ENCODE measurements at places on chromosomes 7 and 10.

DNA sequence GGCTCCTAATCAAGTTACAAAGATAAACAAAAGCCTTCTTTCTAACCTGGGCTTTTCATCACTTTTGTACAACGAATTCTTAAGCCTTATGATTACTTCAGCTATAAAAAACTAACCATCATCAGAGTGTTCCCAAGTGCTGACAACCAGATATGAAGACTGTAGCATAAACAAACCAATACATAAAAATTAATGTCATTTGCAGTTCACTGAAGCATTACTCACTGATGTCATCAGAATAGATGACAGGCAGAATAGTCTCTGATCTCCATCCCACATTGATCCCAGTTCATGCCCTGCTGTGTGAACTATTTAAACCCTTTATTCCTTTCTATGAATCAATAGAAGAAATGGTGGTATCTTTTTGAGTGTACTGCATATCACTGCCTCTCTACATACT is 84.4 kb downstream of the DNAJC1 start:
- DNase-seq: no peak

DNA sequence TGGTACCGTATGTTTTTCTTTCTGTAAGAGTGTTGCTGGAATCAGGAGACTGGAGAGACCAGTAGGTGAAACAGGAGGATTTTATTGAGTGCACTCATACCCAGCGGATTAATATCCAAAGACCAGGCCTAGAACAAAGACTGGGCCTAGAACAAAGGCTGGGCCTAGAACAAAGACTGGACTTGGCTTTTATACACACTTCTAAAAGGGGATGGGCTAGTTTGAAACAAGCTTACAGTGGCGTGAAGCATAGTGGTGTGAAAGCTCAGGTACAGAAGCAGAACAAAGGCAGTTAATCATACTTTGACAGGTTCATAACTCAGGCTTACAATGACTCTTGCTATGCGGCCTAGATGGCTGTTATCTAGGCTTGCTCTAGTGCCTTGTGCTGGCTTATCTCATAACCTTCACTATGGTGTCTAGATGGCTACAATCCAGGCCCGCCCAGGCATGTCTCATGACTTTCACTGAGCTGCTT is 67.7 kb downstream of the TRIM24 start:
- peak; percentile 13 for DNase-seq

- DNase-seq: no peak
Measured at GRCh38 chr7:105345003-105345402, 43.7 kb downstream of the SRPK2 start.

DNA sequence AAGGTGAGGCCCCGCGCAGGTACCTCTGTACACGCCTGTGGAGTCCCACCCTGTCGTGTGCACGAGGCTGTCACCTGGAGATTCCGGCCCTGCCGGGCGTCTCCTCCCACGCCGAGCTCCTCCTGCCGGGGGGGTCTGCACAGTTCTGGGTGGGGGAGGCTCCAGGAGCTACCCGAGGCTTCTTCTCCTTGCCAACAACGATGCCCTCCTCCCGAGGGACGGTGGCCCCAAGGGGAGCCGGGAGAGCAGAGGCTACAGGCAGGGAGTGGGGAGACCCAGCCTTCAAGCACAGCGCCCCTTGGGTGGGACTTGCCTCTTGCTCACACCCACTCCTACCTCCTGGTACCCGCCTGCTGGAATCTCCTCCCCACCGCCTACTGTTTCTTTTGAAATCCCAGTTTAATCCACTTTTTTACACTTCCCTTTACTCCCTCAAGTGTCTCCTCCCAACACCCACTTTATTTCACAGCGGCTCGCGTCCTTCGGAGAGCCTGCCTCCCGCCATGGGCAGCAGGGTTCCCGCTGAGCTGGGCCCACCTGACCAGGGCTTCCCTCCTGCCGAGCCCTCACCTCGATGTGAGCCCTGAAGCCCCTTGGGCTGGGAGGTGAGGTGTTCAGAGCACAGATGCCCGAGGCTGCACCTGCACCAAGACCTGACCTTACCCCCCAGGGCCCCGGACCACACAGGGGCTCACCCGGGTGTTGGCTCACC is 338.1 kb downstream of the DNAJB6 start:
- DNase-seq: no peak

GRCh38 chr7:96521068-96521894 is 188.4 kb downstream of the SEM1 start:
- DNase-seq: no peak

DNA sequence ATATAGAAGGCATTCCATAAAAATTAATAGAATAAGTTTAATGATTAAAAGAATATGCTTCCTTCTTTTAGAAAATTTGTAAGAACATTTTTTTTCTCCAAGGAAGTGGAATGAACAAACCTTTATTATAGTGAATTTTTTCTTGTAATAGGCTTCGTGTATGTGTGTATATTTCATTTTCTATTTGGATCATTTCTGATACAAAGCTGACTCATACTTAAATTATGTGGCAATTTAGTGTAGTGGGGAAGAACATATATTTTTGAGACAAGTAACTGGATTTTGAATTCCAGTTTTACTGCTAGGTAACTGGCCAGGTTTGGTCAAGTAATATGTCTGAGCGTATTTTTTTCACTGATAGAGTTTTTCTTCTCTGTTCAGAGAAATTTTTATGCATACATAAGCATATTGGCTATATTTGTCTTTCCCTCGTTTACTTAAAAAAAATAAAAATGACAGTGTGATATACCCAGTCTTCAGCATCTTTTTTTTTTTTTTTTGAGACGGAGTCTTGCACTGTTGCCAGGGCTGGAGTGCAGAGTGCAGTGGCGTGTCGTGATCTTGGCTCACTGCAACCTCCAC is 50.8 kb downstream of the CDK13 start:
- DNase-seq: no peak

GRCh38 chr10:126917975-126918908 is 13.0 kb downstream of the DOCK1 start:
- DNase-seq: no peak

GRCh38 chr7:141386881-141387280 is 164.3 kb upstream of the AGK start:
- DNase-seq: no peak

GRCh38 chr7:55588976-55589604 is 16.8 kb upstream of the VOPP1 start:
- no peak for DNase-seq

DNA sequence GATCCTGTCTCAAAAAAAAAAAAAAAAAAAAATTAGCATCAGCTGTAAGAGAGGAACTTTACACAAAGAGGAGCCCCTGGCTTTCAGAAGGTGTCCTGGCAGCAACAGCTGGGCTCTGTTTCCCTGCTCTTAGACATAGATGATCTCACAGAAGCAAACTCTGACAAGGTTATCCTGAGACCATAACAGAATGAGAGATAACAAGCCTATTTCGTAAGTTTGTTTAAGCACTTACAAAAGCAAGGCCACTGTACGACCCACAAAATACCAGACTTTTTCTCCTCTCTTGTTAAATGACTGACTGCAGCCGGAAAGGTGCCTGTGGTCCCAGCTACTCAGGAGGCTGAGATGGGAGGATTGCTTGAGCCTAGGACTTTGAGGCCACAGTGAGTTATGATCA is 33.3 kb upstream of the OTUD1 start:
- no peak for DNase-seq

GRCh38 chr10:8183241-8183704 is 128.8 kb downstream of the GATA3 start:
- peak; percentile 81 for DNase-seq

GRCh38 chr7:26153241-26153822 is 1.3 kb downstream of the NFE2L3 start:
- no peak for DNase-seq

DNA sequence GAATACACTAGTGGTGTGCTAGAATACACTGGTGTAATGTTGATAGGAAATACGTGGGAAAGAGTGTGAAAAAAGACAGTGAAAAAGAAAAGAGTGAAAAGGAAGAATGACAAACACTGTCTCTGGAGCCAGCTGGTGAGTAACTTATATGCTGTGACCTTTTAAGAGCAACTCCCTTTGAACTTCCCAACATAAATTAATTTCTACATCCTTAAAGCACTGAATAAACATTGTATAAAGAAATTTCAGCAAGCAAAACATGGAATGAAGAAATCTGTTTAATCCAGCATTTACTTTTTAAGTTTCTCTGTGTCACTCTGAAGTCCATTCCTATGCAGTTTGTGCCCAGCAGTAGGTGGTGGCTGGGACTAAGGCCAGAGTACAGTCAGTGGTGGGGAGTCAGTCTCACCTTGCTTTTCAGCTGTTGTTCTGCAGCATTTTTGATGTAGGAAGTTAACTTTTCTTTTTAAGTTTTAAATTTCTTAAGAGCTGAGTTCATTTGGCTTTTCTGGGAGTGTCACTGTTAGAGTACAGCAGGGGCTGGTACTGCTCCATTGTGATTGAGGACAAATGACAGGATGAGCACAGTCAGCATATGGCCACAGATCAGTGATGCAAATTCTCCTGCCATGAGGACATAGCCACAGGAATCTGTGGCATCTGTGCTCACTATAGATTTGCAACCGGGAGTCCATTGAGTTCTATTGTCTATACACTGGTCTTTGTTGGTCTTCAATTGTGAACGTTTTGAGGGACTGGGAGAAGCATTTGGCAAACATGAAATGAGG is 321.8 kb downstream of the ZNF248 start:
- no peak for DNase-seq

GRCh38 chr10:77325233-77325537 is 312.4 kb downstream of the KCNMA1 start:
- no peak for DNase-seq

- no peak for DNase-seq
Measured at GRCh38 chr7:132646052-132646451, 69.8 kb upstream of the PLXNA4 start.

DNA sequence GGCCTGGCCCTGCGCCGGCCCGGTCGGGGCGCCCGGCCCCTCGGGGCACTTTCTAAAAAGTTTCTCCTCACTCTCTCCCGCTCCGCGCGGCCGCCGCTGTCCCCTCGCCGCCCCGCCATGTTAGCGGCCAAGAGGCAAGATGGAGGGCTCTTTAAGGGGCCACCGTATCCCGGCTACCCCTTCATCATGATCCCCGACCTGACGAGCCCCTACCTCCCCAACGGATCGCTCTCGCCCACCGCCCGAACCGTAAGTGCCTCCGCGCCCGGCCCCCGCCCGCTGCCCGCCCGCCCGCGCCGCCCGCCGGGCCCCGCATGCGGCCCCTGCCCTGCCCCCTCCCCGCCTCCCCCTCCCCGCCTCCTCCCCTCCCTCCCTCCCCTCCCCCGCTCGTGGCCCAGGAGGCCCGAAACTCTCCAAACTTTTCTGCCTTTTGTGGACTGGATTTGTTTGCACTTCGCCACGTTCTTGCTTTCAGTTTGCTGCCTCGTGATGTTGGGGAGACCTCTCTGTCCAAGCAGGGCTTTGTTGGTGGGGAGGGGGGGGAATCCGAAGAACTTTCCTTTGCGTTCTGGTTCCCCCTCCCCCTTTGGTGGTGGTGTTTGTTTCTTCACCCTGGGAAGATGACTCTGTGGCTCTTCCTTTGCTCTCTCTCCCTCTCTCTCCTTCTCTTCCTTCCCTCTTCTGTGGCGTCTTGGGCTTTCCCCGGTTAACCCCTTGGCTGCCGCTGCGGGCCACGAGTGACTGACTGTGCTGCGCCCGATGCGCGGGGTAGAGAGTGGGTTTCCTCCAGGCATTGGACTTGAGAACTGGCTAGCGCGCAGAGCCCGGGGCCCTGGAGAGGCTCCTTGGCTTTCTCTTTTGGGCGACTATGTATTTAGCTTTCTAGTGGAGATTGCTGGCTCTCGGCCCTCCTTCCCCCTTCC is 1.6 kb downstream of the TCF7L2 start:
- peak; percentile 64 for DNase-seq

DNA sequence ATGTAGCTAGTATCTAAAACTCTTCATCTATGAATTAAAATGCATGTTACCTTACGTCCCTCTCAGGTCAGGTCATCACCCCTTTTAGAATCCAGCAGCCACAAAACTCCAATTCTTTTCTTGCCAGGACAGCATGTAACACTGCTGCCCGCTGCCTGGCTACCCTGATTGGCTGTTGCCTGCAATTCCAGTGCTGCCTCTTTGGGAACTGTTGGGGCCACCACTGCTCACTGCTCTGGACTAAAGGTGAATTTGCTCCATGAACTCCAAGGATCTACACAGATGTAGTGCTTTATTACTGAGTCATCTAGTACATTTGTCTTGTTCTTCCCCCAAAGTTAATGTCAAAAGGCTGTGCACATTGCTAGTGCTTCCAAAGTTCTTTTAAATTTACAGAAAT is 40.4 kb downstream of the SCIN start:
- no peak for DNase-seq

- DNase-seq: peak; percentile 6
Measured at GRCh38 chr7:106371629-106372028, 86.8 kb upstream of the NAMPT start.

GRCh38 chr10:122115874-122116273 is 126.9 kb downstream of the TACC2 start:
- DNase-seq: no peak

DNA sequence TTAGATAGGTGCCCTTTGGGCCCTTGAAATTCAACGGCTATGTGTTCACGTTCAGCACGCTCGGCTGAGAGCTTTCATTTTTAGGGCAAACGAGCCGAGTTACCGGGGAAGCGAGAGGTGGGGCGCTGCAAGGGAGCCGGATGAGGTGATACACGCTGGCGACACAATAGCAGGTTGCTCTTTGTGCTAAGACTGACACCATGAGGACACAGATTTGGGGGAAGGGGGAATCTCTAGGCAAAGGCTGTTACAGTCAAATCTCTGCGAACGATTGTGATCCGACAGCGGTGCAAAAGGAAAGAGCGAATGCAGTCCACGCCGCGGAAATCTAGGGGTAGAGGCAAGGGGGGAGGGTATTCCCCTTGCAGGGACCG is 667 bp downstream of the KLLN start:
- DNase-seq: no peak

- DNase-seq: no peak
Measured at GRCh38 chr7:123916240-123916724, 8.8 kb upstream of the SPAM1 start.

DNA sequence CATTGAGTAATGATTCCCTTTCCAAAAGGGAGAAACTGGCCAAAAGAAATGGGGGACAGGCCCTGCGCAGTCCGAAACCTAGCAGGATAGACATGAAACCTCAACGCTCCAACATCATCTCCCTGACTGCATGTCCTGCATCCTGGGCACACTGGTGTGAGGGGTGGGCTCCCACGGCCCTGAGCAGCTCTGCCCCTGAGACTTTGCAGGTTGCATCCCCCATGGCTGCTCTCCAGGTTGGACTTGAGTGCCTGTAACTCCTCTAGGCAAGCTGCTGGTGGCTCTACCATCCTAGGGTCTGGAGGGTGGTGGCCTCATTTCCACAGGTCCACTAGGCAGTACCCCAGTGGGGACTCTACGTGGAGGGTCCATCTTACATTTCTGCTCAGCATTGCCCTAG is 16.3 kb upstream of the CRYGN start:
- no peak for DNase-seq

GRCh38 chr7:139851770-139852481 is 22.9 kb downstream of the TBXAS1 start:
- no peak for DNase-seq

GRCh38 chr7:42742318-42742717 is 169.6 kb downstream of the C7orf25 start:
- DNase-seq: no peak

GRCh38 chr10:6988654-6989053 is 408.6 kb upstream of the PRKCQ start:
- DNase-seq: no peak

GRCh38 chr10:67668448-67668847 is 27.5 kb downstream of the CTNNA3 start:
- no peak for DNase-seq

GRCh38 chr10:103861505-103861904 is 6.1 kb upstream of the SH3PXD2A start:
- DNase-seq: no peak

Data from CD4-positive, alpha-beta T cell treated with Interleukin-17A for 1 hour (primary cell).